Head of caudate nucleus (tissue), 42 donors: ENCODE measurements at places on chromosomes 2 and 18.

- DNase-seq, result no peak
Observed at GRCh38 chr2:240642806-240643092, 17.5 kb downstream of the GPR35 start.

DNA sequence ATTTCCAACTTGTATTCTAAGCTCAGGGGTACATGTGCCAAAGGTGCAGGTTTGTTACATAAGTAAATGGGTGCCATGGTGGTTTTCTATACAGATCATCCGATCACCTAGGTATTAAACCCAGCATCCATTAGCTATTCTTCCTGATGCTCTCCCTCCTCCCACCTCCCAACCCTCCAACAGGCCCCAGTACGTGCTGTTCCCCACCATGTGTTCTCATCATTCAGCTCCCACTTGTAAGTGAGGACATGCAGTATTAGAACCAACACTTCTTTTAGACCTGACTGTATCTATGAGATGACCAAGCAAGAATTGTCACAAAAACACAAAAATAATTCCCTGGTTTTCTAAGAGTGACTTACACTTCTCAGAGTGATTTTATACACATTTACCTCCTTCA, 83.0 kb downstream of the VIT start:
- no peak for DNase-seq

DNA sequence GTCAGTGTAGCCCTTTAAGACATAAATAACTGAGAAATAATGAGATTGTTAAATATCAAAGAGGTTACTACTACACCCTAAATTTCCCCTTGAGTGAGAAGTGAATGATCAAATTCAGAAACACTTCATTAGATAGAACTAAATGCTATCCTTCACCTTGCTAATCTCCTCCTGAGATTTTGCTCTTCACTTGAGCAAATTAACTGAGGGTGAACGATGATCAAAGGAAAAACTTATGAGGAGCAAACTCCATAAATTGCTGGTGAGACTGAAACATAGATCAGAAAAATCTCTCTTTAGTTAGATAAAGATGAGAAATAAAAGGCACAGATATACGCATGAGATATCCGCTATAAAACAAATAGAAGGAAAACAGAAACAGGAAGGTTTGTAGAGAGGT, 63.1 kb upstream of the TANC1 start:
- no peak for DNase-seq

GRCh38 chr2:195687320-195688086, 30.5 kb downstream of the SLC39A10 start:
- DNase-seq, result no peak

DNA sequence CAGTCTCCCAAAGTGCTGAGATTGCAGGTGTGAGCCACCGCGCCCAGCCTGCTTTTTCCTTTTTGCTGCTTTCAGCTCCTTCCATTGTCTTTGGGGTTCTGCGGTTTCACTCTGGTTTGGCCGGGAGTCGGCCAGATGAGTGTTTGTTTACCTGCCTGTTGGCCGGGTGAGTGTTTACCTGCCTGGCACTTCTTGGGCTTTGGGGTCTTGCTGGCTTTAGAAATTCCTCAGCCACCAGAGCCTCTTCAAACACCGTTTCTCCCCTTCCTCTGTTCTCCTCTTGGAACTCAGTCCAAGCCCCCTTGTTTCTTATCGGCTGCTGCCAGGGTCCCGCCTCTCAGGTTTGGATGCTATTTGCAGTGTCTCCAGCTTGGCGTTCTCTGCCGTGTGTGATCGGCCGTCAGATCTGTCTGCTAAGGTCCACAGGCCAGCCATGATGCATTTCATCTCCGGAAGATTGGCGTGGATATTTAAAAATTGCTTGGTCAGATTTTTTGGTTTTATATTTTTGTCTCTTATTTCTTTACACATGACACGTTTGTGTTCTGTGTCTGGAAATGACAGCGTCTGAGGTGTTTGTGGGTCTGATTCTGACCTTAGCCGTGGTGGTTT, 14.2 kb upstream of the GAL3ST2 start:
- DNase-seq, result no peak

- DNase-seq, result no peak
Observed at GRCh38 chr2:168035458-168035857, 211.9 kb downstream of the STK39 start.

- no peak for DNase-seq
Observed at GRCh38 chr2:42138163-42139015, 30.8 kb upstream of the EML4 start.

- DNase-seq, result no peak
Observed at GRCh38 chr2:45276914-45277313, 267.7 kb upstream of the SIX2 start.
